Immature natural killer cell (primary cell): ENCODE measurements at places on chromosomes 3 and 15. TPM values are rescaled to one million over a fixed set of nuclear protein-coding genes. Genes with fewer than 3 reads are reported as not detected.

- peaks cover 4% of the 10 kb centered on the region for H3K36me3 ChIP-seq
- no peaks in the 10 kb centered on the region for H3K27me3 ChIP-seq
- H3K27ac ChIP-seq, result peak overlapping the region; percentile 87
- no peak for DNase-seq
- peaks cover 62% of the 10 kb centered on the region for H3K4me1 ChIP-seq
Measured at GRCh38 chr3:15538345-15538744, 16.8 kb upstream of the COLQ start.

DNA sequence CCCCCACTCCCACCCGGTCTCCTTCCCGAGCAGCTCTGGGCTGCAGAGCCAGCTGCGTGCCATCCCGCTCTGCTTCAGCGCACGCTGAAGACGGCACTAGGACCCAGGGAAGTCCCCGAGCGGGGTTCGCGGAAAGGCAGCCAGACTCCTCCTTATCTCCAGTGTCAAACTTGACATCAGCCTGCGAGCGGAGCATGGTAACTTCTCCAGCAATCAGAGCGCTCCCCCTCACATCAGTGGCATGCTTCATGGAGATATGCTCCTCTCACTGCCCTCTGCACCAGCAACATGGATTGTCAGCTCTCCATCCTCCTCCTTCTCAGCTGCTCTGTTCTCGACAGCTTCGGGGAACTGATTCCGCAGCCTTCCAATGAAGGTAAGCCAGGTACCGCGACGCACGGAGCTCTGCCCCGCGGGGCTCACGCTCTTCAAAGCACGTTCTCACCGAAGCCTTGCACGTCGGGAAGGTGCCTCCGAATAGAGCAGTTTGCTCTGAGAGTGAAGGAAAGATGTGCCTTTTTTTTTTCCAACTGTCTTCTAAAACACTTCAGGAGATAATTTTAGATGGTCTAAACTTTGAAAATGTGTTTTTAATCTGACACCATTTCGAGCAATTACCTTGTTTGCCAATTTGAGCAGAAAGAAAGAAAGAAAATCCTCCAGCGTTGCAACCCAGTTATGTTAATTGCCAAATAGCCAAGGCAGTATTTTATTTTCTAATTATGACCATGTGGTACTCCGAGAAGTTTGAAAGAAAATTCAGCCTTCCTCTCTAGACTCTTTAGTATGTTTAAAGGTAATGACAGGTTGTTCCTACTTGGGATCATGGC lies at the start of gene EPHA3:
EPHA3 (plus strand) TSS at position 161 of the 830 bp plus-strand sequence; CDS start at position 289, 128 bp downstream.
- no peak for DNase-seq
- peaks cover 12% of the 10 kb centered on the region for H3K4me1 ChIP-seq
- peak within 1 kb of the TSS; percentile 22 for H3K4me3 ChIP-seq

Gene FBXO40
- not detected for polyA plus RNA-seq

- H3K4me3 ChIP-seq, result no peak overlapping the region
- H3K4me1 ChIP-seq, result no peaks in the 10 kb centered on the region
- no peaks in the 10 kb centered on the region for H3K36me3 ChIP-seq
- no peak overlapping the region for H3K27ac ChIP-seq
Measured at GRCh38 chr3:55341502-55342031, 145.5 kb downstream of the WNT5A start.

DNA sequence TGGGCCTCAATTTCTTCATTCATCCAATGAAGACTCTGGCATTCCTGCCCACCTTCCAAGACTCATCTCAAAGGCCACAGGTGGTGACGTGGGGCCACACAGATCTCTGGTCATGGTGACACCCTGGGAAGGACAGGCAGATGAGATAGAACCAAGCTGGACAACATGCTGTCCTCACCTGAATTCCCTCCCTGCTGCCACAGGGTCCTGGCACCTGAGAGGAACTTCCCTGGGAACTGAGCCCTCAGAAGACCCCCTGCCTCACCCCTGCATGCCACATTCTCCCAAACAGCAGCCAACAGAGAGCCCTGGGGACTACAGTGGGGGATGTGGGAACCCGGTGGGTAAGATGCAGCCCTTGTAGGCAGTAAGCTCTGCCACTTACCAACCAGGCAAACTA lies 10.7 kb downstream of the KLF15 start:
- H3K4me3 ChIP-seq, result no peak overlapping the region
- no peak overlapping the region for H3K27ac ChIP-seq
- H3K4me1 ChIP-seq, result no peaks in the 10 kb centered on the region
- no peak for DNase-seq
- peaks cover 3% of the 10 kb centered on the region for H3K27me3 ChIP-seq

GRCh38 chr3:149018247-149018646 lies 26.9 kb downstream of the GYG1 start:
- DNase-seq, result no peak
- H3K4me1 ChIP-seq, result peaks cover 72% of the 10 kb centered on the region
- H3K27me3 ChIP-seq, result no peaks in the 10 kb centered on the region
- no peak overlapping the region for H3K4me3 ChIP-seq
- H3K36me3 ChIP-seq, result peaks cover 29% of the 10 kb centered on the region
- H3K27ac ChIP-seq, result peak overlapping the region; percentile 35

DNA sequence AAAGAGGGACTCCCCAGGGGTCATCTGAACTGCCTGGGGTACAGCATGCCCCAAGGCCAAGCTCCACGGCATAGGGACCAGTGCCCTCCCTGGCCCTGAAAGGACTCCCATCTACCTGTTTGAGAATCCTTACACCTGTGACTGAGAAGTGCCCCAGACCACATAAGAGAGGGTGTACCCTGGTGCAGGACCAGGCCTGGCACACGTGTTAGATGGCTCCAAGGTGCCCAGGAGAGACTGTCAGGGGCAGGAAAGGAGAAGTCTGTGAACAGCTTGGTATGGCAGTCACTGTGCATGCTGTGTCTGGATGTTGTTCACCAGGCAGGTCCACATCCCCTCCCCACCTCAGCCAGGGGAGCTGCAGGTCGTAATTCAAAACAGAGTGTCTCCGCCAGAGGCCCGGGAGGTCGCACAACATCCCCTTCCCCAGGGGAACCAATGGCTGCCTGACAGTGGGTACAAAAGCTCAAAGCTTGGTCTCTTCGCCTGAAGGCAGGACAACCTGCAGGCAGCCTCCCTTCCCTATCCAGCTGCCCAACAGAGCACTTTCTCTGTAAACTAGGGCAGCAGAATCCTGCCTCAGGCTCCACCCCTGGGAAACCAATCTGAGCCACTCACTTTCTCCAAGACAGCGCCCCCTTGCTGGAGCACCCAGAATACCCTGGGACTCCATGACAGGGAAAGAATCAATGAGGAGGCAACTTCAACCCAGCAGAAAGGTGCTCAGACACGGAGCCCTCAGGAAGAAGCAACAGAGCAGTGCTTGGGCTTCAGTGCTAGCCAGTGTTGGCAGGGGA lies 3.9 kb downstream of the NUP210 start:
- H3K4me3 ChIP-seq, result peak overlapping the region; percentile 76
- no peaks in the 10 kb centered on the region for H3K36me3 ChIP-seq

DNA sequence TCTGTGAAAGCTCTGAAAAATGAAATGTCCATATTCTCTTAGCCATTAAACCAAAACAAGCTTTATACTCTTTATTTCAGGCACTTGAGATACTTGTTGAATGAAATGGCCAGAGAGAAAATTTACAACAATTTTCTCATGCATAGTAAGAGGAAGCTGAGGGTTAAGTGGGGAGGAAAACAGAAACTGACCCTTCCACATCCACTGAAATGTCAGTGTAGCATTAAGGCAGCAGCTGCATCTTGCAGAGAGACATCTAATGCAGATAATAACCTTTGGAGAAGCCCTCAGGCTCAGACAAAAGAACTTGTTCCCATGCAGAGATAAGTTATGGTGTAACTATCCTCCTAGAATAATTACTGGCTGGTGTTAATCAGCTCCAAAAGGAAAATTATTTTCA lies 34.0 kb downstream of the ZDHHC23 start:
- no peak overlapping the region for H3K4me3 ChIP-seq
- no peak for DNase-seq
- peaks cover 51% of the 10 kb centered on the region for H3K36me3 ChIP-seq
- H3K27me3 ChIP-seq, result no peaks in the 10 kb centered on the region

GRCh38 chr15:89308236-89308635 lies 26.4 kb downstream of the POLG start:
- H3K4me3 ChIP-seq, result no peak overlapping the region
- no peak for DNase-seq
- H3K27me3 ChIP-seq, result peaks cover 2% of the 10 kb centered on the region
- H3K27ac ChIP-seq, result no peak overlapping the region
- H3K4me1 ChIP-seq, result no peaks in the 10 kb centered on the region

DNA sequence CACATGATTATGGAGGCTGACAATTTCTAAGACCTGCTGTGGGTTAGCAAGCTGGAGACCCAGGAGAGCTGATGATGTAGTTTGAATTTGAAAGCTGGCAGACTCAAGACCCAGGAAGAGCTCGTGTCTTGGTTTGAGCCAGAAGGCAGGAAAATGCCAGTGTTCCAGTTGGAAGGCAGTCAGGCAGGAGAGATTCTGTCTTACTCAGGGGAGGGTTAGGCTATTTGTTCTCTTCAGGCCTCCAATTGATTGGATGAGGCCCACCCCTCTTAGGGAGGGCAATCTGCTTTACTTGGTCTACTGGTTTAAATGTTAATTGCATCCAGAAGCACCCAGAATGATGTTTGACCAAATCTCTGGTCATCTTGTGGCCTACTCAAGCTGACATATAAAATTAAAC lies 40.4 kb upstream of the IGF2BP2 start:
- H3K4me1 ChIP-seq, result no peaks in the 10 kb centered on the region
- no peaks in the 10 kb centered on the region for H3K36me3 ChIP-seq
- DNase-seq, result no peak
- no peak overlapping the region for H3K4me3 ChIP-seq
- peaks cover 3% of the 10 kb centered on the region for H3K27me3 ChIP-seq

Gene LTF
- polyA plus RNA-seq, result not detected

Gene CKMT1A
- polyA plus RNA-seq, result not detected

DNA sequence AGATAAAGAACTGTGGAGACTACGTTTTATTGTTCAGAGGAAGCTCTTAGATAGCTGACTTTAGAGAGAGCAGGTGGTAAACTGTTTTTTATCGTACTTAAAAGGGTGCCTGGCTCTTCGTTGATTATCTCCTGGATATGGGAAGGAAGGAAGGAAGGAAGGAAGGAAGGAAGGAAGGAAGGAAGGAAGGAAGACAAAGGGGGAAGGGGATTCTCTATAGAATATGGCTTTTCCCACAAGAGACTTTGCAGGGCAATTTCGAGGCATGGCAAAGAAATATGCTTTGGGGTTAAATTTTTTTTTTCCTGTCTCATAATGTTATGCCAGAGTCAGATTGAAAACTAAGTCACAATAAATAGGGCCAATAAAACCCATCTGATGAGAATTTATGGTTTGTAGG lies 271.9 kb upstream of the POU1F1 start:
- no peaks in the 10 kb centered on the region for H3K4me1 ChIP-seq
- H3K36me3 ChIP-seq, result no peaks in the 10 kb centered on the region
- H3K4me3 ChIP-seq, result no peak overlapping the region
- no peak overlapping the region for H3K27ac ChIP-seq

GRCh38 chr3:12870942-12871341 lies 29.6 kb upstream of the RPL32 start:
- peak overlapping the region; percentile 83 for H3K4me3 ChIP-seq
- H3K4me1 ChIP-seq, result peaks cover 21% of the 10 kb centered on the region
- H3K36me3 ChIP-seq, result no peaks in the 10 kb centered on the region
- peak overlapping the region; percentile 95 for H3K27ac ChIP-seq

DNA sequence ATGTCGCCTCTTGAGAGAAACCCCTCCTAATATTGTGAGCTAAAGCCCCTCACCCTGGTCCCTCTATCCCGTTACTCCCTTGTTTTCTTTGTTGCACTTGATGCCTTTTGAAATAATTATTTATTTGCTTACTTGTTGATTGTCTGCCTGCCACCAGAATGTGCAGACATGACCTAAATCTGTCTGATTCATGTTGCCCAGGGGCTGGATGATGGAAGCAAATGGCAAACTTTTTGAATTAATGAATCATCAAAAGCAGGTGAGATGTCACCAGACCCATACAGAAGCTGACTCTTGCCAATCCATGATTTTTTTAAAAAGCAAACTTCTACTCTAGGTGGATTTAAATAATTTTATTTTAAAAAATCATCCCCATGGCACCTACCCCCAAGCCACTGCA lies 49.3 kb downstream of the GRIP2 start:
- H3K4me1 ChIP-seq, result no peaks in the 10 kb centered on the region
- H3K27ac ChIP-seq, result no peak overlapping the region
- H3K4me3 ChIP-seq, result no peak overlapping the region
- DNase-seq, result no peak

Gene DUOXA2
- polyA plus RNA-seq, result not detected

Gene SLC2A2
- not detected for polyA plus RNA-seq

GRCh38 chr3:89859757-89860156 lies 752.3 kb downstream of the EPHA3 start:
- no peak overlapping the region for H3K4me3 ChIP-seq
- H3K27me3 ChIP-seq, result peaks cover 4% of the 10 kb centered on the region
- no peaks in the 10 kb centered on the region for H3K36me3 ChIP-seq
- no peak overlapping the region for H3K27ac ChIP-seq
- no peaks in the 10 kb centered on the region for H3K4me1 ChIP-seq

Gene FSIP1
- 3.0 TPM for polyA plus RNA-seq

Gene TEX55
- not detected for polyA plus RNA-seq

- peaks cover 4% of the 10 kb centered on the region for H3K27me3 ChIP-seq
- no peaks in the 10 kb centered on the region for H3K4me1 ChIP-seq
- H3K36me3 ChIP-seq, result no peaks in the 10 kb centered on the region
- no peak overlapping the region for H3K27ac ChIP-seq
- no peak for DNase-seq
- H3K4me3 ChIP-seq, result no peak overlapping the region
Measured at GRCh38 chr15:25613134-25613533, 174.3 kb upstream of the UBE3A start.

DNA sequence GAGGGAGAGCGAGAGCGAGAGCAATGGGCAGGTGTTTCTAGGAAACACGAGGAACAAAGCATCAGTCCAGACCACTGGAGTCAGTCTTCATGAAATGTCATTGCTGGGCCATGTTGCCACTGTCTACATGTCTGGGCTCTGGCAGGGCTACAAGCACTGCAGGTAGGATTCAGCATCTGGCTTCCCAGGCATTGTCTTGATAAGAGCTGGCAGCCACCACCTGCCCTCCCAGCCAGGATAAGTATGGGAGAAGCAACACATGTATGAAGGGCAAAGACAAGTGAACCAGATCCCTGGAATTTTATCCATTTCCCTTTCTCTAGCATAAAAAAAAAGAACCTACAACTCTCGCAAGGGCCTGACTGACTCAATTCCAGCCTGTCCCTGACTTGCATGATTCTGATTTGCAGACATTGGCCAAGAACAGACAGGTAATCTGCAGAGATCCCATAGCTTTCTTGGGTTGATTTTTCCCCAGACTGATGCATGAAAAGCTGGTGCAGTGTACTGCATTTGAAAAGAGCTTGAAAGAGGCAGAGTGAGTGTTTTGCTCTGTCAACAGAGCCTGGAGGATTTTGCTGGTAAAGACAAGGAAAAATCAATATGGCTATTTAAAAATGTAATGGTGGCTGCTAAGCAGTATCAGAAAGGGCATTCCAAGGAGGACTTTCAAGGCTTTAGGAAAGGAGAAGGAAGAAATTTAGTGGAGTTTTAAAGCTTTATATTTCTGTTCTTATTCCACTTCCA lies 157.2 kb upstream of the MYRIP start:
- H3K27ac ChIP-seq, result no peak overlapping the region
- DNase-seq, result no peak
- H3K27me3 ChIP-seq, result peaks cover 2% of the 10 kb centered on the region
- H3K36me3 ChIP-seq, result no peaks in the 10 kb centered on the region

- no peak for DNase-seq
- no peak overlapping the region for H3K4me3 ChIP-seq
- peaks cover 2% of the 10 kb centered on the region for H3K27me3 ChIP-seq
- H3K27ac ChIP-seq, result no peak overlapping the region
Measured at GRCh38 chr3:113712129-113712528, 15.7 kb upstream of the USF3 start.

Gene HTR3E
- not detected for polyA plus RNA-seq

- H3K4me1 ChIP-seq, result no peaks in the 10 kb centered on the region
- H3K36me3 ChIP-seq, result peaks cover 4% of the 10 kb centered on the region
- H3K27me3 ChIP-seq, result peaks cover 1% of the 10 kb centered on the region
- H3K27ac ChIP-seq, result no peak overlapping the region
Measured at GRCh38 chr3:41265011-41265545, 65.8 kb downstream of the CTNNB1 start.

Gene RHOV
- not detected for polyA plus RNA-seq
